ENCODE measurements at places on chromosomes 1 and 21.

DNA sequence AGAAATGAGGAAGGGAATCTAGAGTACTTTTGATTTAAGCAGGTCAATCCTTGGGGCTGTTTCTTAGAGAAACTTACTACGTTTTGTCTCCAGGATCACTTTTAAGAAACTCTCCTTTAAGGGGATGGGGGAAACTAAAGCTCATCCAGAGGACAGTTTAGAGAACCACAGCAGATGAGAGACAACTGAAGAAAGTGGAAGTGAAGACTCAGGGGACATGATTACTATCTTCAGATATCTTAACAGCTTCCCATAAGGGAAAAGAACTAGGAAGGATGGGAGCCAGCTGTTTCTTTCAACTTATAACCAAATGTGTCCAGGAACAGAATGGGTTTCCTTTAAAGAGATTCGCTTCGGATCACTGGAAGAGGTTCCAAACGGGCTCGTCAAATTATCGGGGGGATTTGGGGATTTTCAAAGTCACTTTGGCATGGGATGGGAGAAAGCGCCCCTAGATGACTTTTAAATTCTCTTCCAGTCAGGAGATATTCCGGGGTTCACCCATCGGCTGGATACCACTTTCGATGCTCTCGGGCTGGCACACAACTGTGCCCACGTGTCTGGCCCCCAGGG is 1.2 kb downstream of the SCMH1 start:
- no peak for DNase-seq

- DNase-seq = no peak
These were observed 14.5 kb upstream of the CDC42 start for GRCh38 chr1:22038036-22038435.

- no peak for DNase-seq
These were observed at the start of gene THBS3 for GRCh38 chr1:155207806-155208540. TSS of gene THBS3 (minus strand) at chr1:155207897. CDS start at chr1:155207876, 21 bp downstream.

DNA sequence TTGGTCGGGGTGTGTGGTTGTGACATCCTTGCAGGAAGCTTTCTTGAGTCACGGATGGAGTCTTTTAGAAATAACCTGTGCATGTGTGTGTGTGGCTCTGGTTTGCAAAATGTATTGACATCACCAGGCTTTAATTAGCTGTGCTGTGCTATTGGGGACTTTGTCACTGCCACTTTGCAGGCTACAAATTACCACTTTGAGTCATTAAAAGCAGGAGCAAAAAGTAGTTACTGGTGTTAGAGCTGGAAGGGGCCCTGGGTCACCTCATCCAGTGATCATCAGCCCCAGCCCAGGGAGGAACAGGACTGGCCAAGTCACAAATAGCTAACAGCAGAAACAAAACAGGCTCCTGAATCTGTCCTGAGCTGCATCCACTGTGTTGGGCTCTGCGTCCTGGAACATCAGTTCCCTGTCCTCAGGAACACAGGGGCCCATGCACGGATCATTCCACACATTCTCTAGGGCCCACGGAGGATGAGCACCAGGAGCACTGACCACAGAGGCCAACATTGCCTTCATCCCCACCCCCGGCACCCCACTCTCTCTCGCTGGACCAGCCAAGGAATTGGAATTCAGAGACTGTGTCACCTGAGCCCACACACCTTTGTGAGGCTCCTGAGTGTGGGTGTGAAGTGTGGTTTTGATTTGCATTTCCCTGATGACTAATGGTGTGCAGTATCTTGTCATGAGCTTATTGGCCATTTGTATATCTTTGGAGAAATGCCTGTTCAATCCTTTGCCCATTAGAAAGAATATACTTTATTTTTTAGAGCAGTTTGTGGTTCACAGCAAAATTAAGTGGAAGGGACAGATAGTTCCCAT is 280.1 kb upstream of the C1orf174 start:
- DNase-seq = no peak

GRCh38 chr1:176783309-176783708 is 320.3 kb downstream of the PAPPA2 start:
- no peak for DNase-seq

DNA sequence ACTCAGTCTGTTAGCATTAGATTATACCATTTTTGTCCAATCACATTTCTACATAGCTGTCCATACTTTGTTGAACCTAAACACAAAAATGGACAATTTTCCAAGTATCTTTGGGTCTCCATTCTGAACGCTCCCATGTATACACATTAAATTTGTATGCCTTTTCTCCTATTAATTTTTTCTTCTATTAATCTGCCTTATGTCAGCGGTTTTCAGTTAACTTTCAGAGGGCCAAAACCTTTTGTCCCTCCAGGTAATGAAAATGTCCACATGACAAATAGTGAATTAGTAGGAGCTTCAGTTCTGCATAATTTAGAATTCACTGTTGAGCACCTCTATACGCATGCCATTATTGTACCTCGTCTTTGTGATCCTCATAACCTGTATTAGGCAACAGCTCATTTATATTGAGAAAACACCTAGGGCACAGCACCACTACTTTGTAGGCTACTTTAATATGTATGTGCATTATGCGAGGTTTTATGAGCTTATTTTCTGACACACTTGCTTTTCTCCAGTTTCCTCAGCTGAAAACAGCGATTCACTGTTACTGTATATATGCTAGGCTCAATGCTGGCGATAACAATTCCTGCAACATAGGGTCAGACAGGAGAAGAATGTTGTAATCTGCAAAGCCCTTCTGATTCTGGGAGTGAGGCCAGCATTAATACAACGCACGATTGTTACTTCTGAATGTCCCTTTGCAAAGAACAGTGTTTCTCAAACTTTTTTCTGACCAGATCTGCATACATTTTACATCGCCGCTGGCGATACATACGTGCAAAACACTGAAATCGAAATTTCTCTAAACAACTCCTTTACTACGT is 1.1 kb upstream of the ABCD3 start:
- DNase-seq = no peak
